ENCODE measurements at places on chromosomes 12 and 14. TPM values are rescaled to one million over a fixed set of nuclear protein-coding genes. Genes with fewer than 3 reads are reported as not detected.

GRCh38 chr12:22899184-22899583 lies 274.2 kb downstream of the ETNK1 start:
- DNase-seq, result no peak

- peak; percentile 58 for DNase-seq
Measured at GRCh38 chr12:6955108-6956020, 4.2 kb downstream of the PTPN6 start.

GRCh38 chr12:112645586-112645985 lies 146.0 kb upstream of the RPH3A start:
- no peak for DNase-seq

- no peak for DNase-seq
Measured at GRCh38 chr14:38221077-38221476, 13.4 kb downstream of the SSTR1 start.

DNA sequence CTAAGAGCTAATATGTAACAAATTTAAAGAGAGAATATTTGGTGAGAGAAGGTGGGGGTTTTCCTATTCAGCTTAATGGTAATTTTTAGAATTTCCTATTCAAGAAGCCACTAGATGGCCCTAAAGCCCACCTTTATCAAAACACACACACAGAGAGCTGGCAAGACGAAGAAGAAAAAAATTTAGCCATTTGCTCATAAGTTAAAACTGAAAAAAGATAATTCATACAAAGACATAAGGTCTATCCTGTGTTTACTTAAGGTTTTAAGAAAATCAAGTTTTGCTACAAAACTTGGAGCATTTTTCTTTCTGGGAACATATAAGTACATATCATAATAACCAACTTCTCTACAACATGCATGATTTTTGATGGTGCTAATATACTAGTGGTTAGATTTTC lies 46.8 kb upstream of the PCED1B start:
- DNase-seq, result no peak

GRCh38 chr12:122538496-122538895 lies 11.4 kb downstream of the KNTC1 start:
- DNase-seq, result no peak

DNA sequence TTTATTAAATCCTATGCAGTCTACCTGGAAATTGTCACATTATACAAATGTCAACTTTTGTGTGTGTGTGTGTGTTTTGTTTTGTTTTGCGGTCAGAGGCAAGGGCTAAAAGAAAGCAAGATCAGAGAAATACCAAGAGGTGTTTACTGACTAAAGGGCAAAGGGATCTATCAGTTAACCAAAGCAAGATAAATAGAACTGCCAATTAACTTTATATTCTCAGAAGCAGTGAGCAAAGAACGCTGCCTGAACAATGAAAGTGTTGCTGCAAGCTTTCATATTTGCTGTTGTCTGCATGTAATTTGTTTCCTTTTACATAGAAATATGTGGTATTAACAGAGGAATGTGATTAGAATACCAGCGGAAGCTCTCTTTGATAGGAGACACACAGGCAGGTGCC lies 30.9 kb downstream of the CCDC60 start:
- DNase-seq, result no peak

- DNase-seq, result no peak
Measured at GRCh38 chr12:104371043-104371870, 67.7 kb downstream of the EID3 start.

DNA sequence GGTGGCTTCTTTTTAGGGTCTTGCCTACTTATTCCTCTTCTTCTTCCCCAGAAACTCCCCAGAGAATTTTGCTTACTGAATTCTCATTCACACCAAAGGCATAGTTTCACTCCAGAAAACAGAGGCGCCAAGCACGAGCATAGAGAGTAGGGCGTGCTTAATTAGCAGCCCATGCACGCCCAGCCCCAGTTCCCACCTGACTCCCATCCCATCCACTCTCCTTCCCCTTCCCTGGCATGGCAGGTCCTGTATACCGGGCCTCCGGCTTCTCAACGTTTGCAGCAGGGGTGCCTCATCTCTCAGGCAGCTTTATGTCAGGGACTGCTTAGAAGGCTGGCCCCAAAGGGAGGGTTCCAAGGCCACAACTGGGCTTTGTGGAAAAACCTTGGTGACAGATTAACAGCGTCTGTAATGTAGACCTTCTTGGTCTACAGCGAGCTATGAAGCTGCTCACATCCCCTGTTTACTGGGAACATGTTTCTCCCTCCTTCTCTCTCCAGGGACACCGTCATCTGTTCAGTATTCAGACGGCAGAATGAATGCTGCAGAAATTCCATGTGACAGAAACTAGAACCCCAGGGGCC lies 62.7 kb downstream of the ACTN1 start:
- DNase-seq, result no peak

DNA sequence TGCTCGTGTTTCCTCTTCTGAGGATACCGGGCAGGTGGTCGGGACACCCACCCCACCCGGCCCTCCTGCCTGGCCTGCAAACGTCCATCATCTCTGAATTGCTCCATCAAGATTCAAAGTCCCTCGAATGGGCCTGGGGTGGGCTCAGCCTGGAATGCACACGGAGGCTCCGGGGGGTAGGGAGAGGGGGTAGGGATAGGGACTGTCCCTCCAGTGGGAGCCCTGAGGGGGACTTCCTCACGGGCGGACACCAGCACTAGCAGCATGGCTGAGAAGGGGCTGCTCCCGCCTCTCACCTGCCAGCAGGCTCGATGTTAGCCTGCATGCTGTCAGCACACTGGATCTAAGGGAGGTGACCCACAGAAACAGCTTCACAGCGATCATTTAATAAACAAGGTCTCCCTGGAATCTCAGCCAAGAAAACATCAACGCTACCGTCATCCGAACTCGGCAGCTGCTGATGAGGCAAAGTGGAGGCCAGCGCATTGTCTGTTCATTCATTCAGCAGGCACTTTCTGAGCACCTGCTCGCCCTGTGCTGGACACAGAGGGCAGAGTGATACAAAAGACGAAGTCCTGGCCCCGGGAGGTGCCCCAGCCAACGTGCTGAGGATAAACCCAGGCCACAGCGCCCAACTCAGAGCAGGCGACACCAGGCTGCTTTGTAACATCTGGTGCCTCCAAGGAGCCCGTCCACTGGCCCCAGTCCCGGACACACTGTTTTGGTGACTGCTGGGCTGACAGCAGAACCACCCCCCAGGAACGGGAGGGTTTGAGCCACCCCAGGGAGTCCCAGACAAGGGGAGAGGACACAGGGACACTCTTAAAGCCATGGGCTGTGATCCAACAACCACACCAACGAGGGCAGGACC lies 6.3 kb downstream of the TMEM179 start:
- peak; percentile 61 for DNase-seq

DNA sequence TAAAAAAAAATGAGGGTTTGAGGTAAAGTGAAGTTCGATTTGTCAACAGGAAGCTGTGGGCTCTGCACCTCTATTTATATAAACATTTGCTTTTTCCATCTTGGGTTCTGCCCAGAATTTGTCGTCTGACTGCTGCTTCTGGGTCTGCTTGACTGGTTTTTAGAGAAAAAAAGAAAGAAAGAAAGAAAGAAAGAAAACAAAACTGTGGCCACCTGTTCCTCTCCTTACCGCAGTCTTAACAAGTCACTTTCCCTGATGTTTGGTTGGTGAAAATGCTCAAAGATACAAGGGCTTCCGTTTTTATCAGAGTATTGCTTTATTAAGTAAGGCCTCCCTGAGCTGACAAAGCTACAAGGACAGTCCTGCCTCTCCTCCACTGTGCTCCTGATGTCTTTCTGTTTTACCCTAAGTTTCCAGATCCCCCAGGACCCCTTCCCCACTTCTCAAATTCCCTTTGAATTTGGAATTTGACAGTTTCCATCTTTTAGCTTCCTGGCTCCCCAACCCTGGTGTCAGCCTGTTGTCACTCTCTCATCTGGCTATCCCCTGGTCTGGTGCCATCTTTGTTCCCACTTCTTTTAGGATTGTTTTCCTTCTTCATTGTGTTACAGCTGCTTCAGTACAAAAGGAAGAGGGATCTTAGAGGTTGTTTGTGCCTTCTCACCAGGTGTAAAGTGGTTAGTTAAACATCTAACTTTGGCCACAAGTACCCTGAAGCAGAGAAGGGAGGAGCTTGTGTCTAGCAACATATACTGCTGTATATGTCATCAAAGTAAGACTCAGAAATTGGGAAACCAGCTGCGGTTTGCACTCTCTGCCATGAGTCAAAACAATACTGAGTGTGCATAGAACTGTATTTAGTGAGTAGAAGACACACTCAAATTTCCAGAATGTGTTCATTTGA lies 18.0 kb downstream of the MFAP5 start:
- no peak for DNase-seq

GRCh38 chr12:19799895-19800602 lies 360.8 kb downstream of the AEBP2 start:
- no peak for DNase-seq

GRCh38 chr14:38202444-38203191 lies 5.1 kb upstream of the SSTR1 start:
- DNase-seq, result no peak

- DNase-seq, result no peak
Measured at GRCh38 chr12:98374007-98374406, 141.4 kb upstream of the TMPO start.

DNA sequence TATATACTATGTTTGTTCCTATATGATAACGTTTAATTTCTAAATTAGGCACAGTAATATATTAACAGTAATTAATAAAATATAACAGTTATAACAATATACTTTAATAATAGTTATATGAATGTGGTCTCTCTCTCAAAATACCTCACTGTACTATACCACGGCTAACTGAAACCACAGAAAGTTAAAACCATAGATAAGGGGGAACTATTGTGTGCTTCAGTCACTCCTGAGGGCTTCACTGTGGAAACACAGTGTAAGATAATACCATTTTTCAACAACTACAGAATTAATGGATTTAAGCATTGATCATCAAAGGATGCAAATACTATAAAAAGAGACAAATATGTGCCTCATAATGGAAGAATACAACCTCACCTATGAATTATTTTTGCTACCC lies 266.4 kb upstream of the RGS6 start:
- no peak for DNase-seq

Gene KLHDC2
- total RNA-seq, result 45.8 TPM

Gene B4GALNT1
- total RNA-seq, result 0.93 TPM

Gene PPM1H
- 8.0 TPM for total RNA-seq

Gene CPM
- 165 TPM for total RNA-seq

All from upper lobe of right lung (tissue), 1 donor.